ENCODE measurements at places on chromosomes 3 and 15. TPM values are rescaled to one million over a fixed set of nuclear protein-coding genes. Genes with fewer than 3 reads are reported as not detected.

- DNase-seq = peak; percentile 89
- no peak overlapping the region for H3K27ac ChIP-seq
Observed at GRCh38 chr3:124351430-124352148, 359.7 kb upstream of the ROPN1 start.

DNA sequence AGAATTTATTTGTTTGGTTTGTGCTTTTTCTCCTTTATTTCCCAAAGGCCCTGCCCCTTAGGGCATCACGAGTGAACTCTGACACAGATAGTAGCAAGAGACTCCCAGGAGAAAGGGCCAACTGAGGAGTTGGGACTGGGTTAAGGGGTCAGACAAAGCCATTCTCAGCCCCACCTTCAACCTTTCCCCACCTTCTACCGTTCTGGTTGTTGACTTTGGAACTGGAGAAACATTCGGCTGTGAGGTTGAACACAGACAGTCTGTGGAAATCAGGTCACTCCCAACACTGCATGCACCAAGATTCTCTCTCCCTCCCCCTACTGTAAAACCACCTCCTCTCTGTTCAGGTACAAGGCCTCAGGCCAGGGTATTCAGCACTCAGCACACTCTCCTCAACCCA lies 3.9 kb upstream of the BDH1 start:
- no peak overlapping the region for H3K4me3 ChIP-seq
- H3K27ac ChIP-seq = no peak overlapping the region
- no peaks in the 10 kb centered on the region for H3K36me3 ChIP-seq

GRCh38 chr15:45842151-45842550 lies 207.3 kb downstream of the SQOR start:
- DNase-seq = no peak
- H3K27ac ChIP-seq = no peak overlapping the region
- H3K4me1 ChIP-seq = no peaks in the 10 kb centered on the region
- no peaks in the 10 kb centered on the region for H3K36me3 ChIP-seq
- H3K4me3 ChIP-seq = no peak overlapping the region

DNA sequence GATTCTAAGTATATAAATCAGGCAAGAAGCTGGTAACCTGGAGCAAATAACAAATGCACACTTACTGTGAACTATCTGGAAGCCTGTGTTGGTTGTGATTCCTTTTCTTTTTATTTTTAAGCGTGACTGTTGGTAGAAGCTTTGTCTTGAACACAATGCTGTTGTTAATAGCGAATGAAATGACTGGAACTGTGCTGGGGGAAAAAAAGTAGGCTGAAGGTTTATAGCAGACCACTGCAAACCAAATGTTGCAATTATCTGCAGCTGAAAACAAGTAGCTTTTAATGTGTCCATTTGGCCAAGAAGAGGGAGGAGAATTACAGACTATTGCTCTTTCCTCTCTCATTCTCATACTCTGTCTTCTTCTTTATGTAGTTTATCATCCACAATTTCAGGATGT lies 184.5 kb upstream of the DNAJC19 start:
- no peaks in the 10 kb centered on the region for H3K4me1 ChIP-seq
- H3K27me3 ChIP-seq = no peaks in the 10 kb centered on the region
- no peak for DNase-seq
- no peaks in the 10 kb centered on the region for H3K36me3 ChIP-seq
- no peak overlapping the region for H3K4me3 ChIP-seq
- H3K27ac ChIP-seq = no peak overlapping the region

GRCh38 chr15:31857194-31857593 lies 173.1 kb upstream of the CHRNA7 start:
- no peak overlapping the region for H3K4me3 ChIP-seq
- no peaks in the 10 kb centered on the region for H3K4me1 ChIP-seq
- no peak for DNase-seq
- no peak overlapping the region for H3K27ac ChIP-seq

- no peak overlapping the region for H3K4me3 ChIP-seq
- H3K36me3 ChIP-seq = no peaks in the 10 kb centered on the region
- no peaks in the 10 kb centered on the region for H3K4me1 ChIP-seq
- no peak overlapping the region for H3K27ac ChIP-seq
- DNase-seq = no peak
Observed at GRCh38 chr3:160314995-160315394, 84.0 kb downstream of the IFT80 start.

DNA sequence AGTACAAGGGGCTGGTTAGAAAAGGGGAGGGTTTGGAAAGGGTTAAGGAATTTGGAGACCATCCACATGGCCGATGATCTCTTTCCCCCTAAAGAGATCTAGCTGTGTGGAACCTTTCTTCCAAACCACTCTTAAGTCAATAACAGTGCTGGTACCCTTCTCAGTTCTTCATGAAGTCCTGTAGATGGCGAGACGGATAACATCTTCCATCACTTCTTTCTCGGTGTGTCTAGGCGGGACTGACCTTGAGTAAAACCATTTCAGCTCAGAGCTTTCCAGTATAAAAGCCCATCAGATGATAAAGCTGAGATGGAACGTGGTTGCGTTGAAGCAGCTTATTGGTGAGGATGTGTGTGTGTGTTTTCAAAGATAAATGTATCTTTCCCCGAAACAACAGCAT lies 151.5 kb upstream of the BHLHE40 start:
- DNase-seq = no peak
- H3K27ac ChIP-seq = no peak overlapping the region
- H3K4me1 ChIP-seq = peaks cover 29% of the 10 kb centered on the region

- no peaks in the 10 kb centered on the region for H3K36me3 ChIP-seq
- no peak overlapping the region for H3K27ac ChIP-seq
- H3K4me3 ChIP-seq = no peak overlapping the region
- no peaks in the 10 kb centered on the region for H3K27me3 ChIP-seq
- DNase-seq = no peak
Observed at GRCh38 chr3:130299531-130299930, 45.9 kb upstream of the COL6A5 start.

DNA sequence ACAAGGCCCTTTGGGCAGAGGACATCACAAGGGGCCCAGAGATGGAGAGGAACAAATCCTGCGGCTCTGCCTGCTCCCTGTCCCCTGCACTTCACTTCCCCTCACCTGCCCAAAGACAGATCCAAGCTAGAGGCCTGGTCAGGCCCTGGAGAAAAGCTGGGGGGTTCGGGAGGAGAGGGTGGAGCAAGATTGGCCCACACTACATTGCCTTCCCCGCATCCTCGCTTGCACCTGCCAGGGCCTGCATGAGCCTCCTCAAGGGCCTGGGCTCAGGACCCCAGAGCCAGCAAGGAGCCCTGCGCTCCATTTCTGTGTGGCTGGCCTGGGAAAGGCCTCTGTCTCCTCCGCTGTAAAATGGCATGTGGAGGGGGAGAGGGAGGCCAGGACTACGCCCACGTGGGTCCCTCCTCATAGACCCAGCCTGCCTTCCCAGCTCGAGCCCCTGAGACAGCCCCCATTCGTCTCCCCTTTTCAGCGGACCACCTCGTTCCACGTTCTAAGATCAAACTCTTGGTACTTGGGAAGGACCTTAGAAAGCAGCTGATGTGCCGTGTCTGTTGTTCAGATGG lies 106.0 kb downstream of the HMG20A start:
- H3K36me3 ChIP-seq = no peaks in the 10 kb centered on the region
- no peak overlapping the region for H3K27ac ChIP-seq
- no peaks in the 10 kb centered on the region for H3K27me3 ChIP-seq
- H3K4me3 ChIP-seq = no peak overlapping the region
- peaks cover 10% of the 10 kb centered on the region for H3K4me1 ChIP-seq

DNA sequence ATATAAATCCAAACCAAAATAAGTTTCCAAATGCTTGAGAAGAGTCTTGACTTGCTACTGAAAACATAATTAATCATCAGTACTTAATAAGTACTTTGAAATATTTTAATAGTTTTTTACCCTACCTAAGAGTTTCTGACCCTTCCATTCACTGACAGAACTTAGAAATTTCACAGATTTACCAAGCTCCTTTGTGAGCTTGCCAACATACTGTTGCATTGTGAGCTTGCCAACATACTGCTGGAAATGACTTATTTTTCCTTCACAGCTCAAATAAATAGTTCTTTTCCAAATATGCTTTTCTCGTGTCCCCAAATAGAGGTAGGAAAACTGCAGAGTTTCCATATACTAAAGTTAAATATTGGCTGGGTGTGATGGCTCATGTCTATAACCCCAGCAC lies 9.6 kb upstream of the AADAC start:
- H3K36me3 ChIP-seq = no peaks in the 10 kb centered on the region
- H3K4me3 ChIP-seq = no peak overlapping the region
- H3K27me3 ChIP-seq = no peaks in the 10 kb centered on the region
- H3K4me1 ChIP-seq = no peaks in the 10 kb centered on the region

- peaks cover 69% of the 10 kb centered on the region for H3K4me1 ChIP-seq
- no peaks in the 10 kb centered on the region for H3K27me3 ChIP-seq
- no peak overlapping the region for H3K4me3 ChIP-seq
- H3K27ac ChIP-seq = peak overlapping the region; percentile 90
- DNase-seq = no peak
Observed at GRCh38 chr15:67093504-67093862, 28.1 kb downstream of the SMAD3 start.

DNA sequence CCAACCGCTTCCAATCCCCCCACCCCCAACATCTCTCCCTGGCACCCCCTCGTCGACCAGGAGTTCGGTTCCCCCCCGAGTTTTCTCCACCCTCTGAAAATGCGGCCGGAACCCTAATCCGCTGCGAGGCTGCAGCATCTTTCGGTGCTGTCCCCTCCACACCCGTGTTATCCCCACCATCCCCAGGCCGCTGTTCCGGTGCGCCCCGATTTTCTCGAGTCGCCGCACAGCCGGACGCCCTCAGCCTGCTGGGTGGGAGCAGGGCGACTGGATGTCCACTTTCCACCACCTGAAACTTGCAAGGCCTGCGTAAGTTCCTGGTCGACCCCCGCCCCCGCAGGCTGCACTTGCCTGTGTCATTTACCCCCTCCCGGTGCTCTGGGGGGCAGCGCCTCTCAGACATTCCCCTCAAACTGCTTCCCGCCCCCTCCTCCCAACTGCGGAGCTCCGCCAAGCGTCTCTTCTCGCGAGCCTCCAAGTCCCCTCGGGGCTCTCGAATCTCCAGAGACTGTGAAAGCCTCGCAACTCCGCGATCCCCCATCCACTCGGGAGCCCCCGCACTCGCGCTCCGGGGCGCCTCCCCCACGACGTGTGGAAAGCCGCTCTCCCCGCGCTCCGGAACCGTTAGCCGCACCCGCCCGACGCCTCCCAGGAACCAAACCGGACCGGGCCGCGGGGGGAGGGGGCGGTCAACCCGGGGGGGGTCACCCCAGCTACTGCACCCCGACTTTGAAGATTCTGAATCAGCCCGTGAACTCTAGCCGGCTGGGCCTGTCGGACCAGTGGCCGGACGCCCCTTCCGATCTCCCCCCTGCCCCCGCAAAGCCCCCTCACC lies 566 bp downstream of the ETV5 start:
- H3K36me3 ChIP-seq = no peaks in the 10 kb centered on the region
- H3K4me3 ChIP-seq = peak overlapping the region; percentile 91
- peaks cover 2% of the 10 kb centered on the region for H3K27me3 ChIP-seq
- H3K4me1 ChIP-seq = peaks cover 39% of the 10 kb centered on the region

DNA sequence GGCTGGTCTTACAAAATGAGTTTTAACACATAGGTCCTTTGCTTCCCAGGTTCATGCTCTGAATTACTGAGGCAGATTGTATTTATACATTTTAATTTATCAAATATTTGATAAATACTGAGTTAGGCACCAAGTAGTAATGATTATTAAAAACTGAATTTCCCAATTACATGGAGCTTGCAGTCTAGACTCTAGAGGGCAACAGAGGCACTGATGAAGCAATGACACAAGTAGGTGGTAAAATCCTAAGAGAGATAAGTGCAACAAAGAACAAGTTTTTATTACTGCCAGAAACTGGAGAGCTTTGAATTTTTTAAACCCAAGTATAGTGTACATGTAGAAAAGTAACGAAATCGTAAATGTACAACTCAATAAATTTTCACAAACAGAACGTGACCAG lies 406.2 kb upstream of the RARB start:
- DNase-seq = no peak
- no peaks in the 10 kb centered on the region for H3K36me3 ChIP-seq
- no peak overlapping the region for H3K4me3 ChIP-seq
- H3K27me3 ChIP-seq = no peaks in the 10 kb centered on the region
- no peaks in the 10 kb centered on the region for H3K4me1 ChIP-seq

- no peaks in the 10 kb centered on the region for H3K27me3 ChIP-seq
- H3K4me1 ChIP-seq = no peaks in the 10 kb centered on the region
- no peak overlapping the region for H3K4me3 ChIP-seq
- H3K27ac ChIP-seq = no peak overlapping the region
- no peaks in the 10 kb centered on the region for H3K36me3 ChIP-seq
- no peak for DNase-seq
Observed at GRCh38 chr3:96319166-96319565, 495.2 kb upstream of the EPHA6 start.

DNA sequence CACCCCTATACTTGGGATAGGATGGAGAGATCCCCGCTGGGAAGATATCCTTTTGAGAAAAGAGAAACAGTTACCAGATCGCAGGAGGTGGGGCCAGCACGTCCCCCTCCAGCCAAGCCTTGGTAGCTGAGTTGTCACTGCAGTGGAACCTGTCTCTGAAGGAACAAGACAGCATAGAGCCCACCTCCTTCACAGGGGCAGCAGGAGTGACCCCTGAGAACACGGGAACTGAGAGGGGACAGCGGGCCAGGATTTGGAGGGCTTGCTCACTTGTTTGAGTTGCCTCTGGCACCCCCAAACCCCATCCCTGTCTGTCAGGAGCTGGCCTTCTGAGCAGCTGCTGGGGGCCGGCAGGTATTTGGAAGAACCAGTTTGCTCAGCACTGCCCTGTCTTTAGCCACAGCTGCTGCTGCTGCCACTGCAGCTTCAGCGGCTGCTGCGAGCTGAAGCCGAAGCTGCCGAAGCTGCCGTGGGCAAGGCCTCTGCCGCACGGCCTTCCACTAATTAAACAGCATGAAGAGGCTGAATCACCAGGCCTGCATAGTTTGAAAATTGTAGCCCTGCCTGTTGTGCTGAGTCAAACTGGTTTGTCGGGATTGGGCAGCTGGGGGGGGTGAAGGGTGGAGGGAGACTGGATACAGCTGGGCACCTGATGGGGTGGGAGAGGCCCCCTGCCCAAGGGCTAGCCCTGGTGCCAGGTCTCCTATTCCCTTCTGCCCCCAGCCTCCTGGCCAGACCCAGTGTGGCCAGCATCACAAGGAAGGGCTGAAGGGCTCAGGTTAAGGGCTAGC lies 4.0 kb downstream of the EPHB3 start:
- H3K36me3 ChIP-seq = no peaks in the 10 kb centered on the region
- H3K4me3 ChIP-seq = no peak overlapping the region
- peaks cover 6% of the 10 kb centered on the region for H3K27me3 ChIP-seq
- H3K27ac ChIP-seq = peak overlapping the region; percentile 27
- H3K4me1 ChIP-seq = peaks cover 38% of the 10 kb centered on the region

- H3K4me3 ChIP-seq = no peak overlapping the region
- H3K4me1 ChIP-seq = no peaks in the 10 kb centered on the region
- peaks cover 3% of the 10 kb centered on the region for H3K27me3 ChIP-seq
- peak; percentile 9 for DNase-seq
Observed at GRCh38 chr3:121757087-121757811, 7.7 kb upstream of the GOLGB1 start.

GRCh38 chr3:196546537-196546936 lies 21.8 kb downstream of the WDR53 start:
- no peaks in the 10 kb centered on the region for H3K4me1 ChIP-seq
- no peak overlapping the region for H3K27ac ChIP-seq
- H3K4me3 ChIP-seq = no peak overlapping the region
- no peaks in the 10 kb centered on the region for H3K36me3 ChIP-seq
- peaks cover 7% of the 10 kb centered on the region for H3K27me3 ChIP-seq

ACKR2 gene
- not detected for total RNA-seq

CTDSPL2 gene
- 75.3 TPM for total RNA-seq

SLC9C1 gene
- total RNA-seq = not detected

ARRDC4 gene
- 17.0 TPM for total RNA-seq

EPHB3 gene
- 4.1 TPM for total RNA-seq

BSN gene
- total RNA-seq = under 0.01 TPM

ADGRG7 gene
- not detected for total RNA-seq

Measured in osteoblast (primary cell).